ENCODE measurements at places on chromosomes 1 and 21. TPM values are rescaled to one million over a fixed set of nuclear protein-coding genes. Genes with fewer than 3 reads are reported as not detected.

Gene P3R3URF
- not detected for total RNA-seq

Gene TMEM269
- total RNA-seq, result not detected

Gene UBASH3A
- total RNA-seq, result not detected

Gene KRTAP13-2
- total RNA-seq, result not detected

Gene TEDDM1
- total RNA-seq, result not detected

Gene DRAXIN
- total RNA-seq, result 0.68 TPM

Gene MIXL1
- 0.10 TPM for total RNA-seq

Gene TNFAIP8L2
- not detected for total RNA-seq

Gene ZDHHC18
- 24.4 TPM for total RNA-seq

Gene HTR6
- not detected for total RNA-seq

Gene SDF4
- 272 TPM for total RNA-seq

Gene GNG5
- total RNA-seq, result 180 TPM

Gene PCP4
- total RNA-seq, result not detected

Gene LEFTY1
- not detected for total RNA-seq

Gene PBX1
- total RNA-seq, result 8.7 TPM

Gene ANKRD13C
- 20.1 TPM for total RNA-seq

Gene C1orf185
- total RNA-seq, result not detected

Gene TMCC2
- total RNA-seq, result 3.7 TPM

Gene KIF17
- total RNA-seq, result 16.3 TPM

Gene RIMKLA
- not detected for total RNA-seq

Gene TNFRSF14
- 86.1 TPM for total RNA-seq

Gene KRTAP23-1
- total RNA-seq, result not detected

Gene F11R
- 133 TPM for total RNA-seq

Gene LCA5L
- total RNA-seq, result 0.53 TPM

Gene CDK11B
- total RNA-seq, result 13.5 TPM

Gene MTF1
- 6.2 TPM for total RNA-seq

Gene OR6F1
- not detected for total RNA-seq

Gene LYST
- 17.0 TPM for total RNA-seq

Gene LAMC1
- 629 TPM for total RNA-seq

Gene NHLH1
- 0.05 TPM for total RNA-seq

Gene CCDC190
- 2.2 TPM for total RNA-seq

Gene ADARB1
- total RNA-seq, result 29.8 TPM

Gene SAMSN1
- total RNA-seq, result 0.23 TPM

Gene SPRR4
- not detected for total RNA-seq

Gene KRTAP11-1
- total RNA-seq, result not detected

Gene HLX
- 30.4 TPM for total RNA-seq

Gene RNF186
- not detected for total RNA-seq

Data from glomerular endothelial cell (primary cell).